GM13977 (cell line): ENCODE measurements at places on chromosomes 16 and 17.

- no peak for DNase-seq
Measured at GRCh38 chr16:89071686-89072547, 21.7 kb upstream of the ACSF3 start.

DNA sequence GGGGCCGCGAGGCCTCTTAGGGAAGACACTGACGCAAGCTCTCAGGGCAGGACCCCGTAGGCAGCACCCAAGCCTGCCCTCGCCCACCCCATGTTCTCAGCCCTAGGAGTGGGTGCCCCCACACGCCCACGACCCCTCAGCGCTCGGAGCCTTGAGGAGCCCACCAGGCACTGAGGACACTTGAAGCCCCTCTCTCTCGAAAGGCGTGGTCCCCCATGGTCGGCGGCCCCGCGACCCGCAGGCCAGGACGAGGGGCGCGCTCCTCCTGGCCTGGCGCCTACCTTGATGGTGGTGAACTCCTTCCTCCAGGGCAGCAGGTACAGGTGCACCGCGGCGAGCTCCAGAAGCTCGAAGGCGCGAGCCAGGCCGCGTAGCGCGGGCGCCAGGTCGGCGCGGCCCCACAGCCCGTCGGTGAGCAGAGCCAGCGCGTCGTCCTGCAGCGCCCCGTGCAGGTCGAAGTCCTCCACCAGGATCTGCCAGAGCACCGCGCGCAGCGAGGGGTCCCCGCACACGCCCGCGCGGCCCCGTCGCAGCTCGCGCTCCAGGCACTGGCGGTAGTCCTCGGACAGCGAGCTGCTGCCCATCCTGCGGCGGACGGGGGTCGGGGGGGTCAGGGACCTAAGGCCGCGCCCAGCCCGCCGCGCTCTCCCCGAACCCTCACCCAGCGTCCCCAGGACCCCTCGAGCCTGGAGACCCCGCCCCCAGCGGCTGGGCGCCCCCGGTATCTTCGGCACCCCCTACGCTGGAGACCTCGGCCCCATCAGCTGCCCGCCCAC lies 668 bp downstream of the SPATA2L start:
- peak; percentile 74 for DNase-seq

DNA sequence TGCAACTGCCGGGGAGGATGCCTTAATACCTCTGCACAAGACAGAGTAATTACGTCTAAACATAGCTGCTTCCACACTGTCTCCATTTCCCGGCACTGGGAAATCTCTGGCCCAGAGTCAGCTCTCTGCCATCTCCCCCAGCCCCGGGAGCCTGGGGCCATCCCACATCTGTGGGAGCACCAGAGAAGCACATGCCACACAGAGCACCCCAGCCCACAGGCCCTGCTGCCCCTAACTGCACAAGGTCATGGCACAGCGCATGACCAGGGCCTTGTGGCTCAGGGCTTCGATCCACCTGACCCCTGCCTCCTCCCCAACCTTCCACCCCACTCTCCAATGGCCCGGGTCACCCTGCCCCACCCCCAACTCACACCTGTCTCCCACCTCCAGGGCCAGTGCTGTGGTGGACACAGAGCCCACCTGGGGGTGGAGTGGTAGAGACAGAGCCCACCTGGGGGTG lies 36.6 kb upstream of the RBFOX3 start:
- DNase-seq = no peak

GRCh38 chr16:89565256-89565505 lies 4.7 kb downstream of the RPL13 start:
- DNase-seq = no peak

DNA sequence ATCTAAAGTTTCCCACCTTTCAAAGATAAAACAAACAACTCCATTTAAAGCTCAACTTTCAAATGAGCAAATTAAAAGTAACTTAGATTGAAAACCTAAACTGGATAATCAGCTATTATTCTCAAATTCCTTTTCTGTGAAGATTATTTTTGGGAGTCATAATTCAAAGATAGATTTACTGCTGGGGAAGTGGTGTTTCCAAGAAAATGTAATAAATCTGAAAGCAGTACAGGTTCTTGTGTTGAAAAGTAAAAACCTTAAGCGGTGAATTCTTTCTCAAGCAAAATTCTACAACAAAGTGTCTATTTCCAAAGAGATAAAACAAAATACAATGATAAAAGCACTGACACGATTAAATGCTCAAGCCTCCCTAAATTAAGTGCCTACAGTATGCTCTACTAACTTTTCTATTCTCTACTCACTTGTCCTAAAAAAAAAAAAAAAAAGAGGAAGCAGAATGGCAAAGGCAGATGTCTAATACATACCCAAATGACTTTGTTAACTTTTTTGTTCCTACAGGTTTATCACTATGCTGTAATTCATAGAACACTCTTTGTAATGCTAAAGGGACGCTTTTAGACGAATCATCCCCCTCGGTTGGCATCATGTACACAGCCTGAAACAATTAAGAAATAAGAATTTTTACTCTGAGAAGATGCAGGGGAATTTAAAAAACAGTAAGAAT lies 34.5 kb downstream of the LITAFD start:
- no peak for DNase-seq

- no peak for DNase-seq
Measured at GRCh38 chr16:28923231-28923587, 1.8 kb downstream of the RABEP2 start.

DNA sequence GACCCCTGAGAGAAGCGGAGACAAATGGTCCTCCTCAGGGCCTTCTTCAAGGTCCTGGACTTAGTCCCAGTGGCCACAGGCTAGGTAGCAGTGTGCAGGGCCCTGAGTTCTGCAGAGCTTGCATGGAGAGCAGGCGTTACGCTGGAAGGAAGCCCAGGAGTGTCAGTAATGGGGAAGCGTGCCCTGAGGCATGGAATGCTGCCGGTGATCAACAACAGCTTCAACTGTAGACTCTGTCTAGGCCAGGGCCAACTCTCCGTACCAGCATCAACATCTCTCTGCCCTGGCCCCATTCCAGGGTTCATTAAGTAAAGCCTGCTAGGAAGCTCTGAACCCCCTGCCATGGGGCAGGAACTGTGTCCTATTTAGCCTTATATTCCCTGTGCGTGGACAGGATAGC lies 568 bp upstream of the TNK1 start:
- DNase-seq = no peak

GRCh38 chr16:11869353-11870228 lies 18.2 kb upstream of the RSL1D1 start:
- DNase-seq = no peak

DNA sequence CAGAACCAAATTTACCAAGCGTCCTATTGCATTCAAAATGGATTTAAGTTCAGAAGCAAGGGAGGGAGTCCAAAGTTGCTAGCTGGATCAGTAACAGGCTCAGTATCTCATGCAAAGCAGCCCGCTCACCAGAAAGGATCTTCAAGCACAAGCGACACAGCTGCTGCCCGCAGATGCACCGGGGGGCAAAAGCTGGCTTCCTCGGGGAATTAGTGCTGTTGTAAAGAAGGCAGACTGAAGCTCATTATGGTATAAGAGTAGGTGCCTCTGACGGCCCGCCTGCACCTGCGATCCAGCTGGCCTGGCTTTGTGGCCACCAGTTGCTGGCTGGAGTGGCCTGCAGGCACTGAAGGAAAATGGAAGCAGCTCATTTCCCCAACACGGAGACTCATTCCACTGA lies 128.4 kb upstream of the RCVRN start:
- no peak for DNase-seq

DNA sequence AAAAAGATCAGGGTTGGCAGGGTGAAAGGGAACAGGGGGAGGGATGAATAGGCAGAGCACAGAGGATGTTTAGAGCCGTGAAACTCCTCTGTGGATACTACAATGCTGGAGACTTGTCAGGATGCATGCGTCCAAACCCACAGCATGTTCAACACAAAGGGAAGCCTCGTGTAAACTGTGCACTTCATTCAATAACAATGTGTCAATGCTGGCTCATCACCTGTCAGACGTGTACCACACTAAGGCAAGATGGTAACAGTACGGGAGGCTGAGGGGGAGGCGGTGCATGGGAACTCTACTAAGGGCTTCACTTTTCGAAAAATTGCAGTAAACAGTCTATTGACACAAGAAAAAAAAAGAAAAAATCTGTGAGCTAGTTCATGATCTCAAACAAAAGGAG lies 63.7 kb downstream of the C16orf95 start:
- no peak for DNase-seq

DNA sequence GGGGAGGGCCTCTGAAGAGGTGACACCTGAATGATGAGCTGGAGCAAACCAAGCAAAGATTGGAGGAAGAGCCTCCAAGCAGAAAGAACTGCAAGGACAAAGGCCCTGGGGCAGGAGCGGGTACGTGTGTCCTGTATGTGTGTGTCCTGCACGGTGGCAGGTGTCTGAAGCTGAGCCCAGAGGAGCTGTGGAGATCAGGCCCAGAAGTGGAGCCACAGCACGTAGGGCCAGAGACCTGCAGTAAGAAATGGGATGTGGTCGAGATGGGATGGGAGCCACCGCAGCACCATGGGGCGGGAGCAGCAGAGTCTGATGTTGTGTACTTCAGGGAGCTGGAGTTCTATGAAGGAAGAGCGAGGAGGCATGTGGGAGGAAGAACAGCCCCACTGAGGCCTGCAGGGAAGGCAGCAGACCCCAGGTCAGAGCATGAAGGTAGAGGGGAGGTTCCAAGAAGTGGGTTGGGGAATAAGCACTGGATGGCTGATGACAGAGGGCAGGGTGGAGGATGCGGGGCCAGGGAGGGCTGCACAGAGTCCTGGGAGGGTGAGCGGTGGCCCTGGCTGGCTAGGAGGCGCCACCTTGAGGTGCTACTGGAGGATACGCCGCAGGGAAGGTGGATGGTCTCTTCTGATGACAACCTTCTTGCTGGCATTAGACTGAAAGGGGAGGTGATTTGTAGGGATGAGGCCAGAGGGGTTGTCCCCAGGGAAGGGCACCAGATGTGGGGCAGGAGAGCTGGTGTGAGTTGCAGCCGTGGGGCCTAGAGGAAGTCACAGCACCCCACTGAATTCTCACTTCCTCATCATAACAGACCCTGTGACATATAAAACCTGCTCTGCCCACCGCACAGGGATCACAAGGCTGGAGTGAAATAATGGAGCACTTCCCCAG lies 10.6 kb upstream of the CETP start:
- DNase-seq = peak; percentile 66

DNA sequence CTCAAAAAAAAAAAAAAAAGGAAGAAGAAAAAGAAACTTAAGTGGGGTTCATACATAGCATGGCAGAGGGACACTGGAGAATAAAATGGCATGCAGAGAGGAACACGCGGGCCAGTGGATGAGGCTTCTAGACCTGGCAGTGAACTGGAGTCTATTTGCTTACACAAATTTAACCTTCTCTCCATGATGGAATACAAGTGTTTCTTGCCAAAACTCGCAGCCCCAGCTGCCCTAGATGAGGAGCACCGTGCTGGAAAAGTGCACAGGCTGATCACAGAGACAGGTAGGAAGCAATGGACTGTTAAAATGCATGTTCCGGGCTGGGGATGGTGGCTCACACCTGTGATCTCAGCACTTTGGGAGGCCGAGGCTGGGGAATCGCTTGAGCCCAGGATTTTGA lies 9.3 kb downstream of the SSTR2 start:
- no peak for DNase-seq

GRCh38 chr16:56316545-56316944 lies 108.8 kb downstream of the AMFR start:
- DNase-seq = no peak

- DNase-seq = no peak
Measured at GRCh38 chr16:80034469-80034826, 433.9 kb upstream of the MAF start.

- no peak for DNase-seq
Measured at GRCh38 chr17:80313160-80313829, 52.6 kb downstream of the RNF213 start.

DNA sequence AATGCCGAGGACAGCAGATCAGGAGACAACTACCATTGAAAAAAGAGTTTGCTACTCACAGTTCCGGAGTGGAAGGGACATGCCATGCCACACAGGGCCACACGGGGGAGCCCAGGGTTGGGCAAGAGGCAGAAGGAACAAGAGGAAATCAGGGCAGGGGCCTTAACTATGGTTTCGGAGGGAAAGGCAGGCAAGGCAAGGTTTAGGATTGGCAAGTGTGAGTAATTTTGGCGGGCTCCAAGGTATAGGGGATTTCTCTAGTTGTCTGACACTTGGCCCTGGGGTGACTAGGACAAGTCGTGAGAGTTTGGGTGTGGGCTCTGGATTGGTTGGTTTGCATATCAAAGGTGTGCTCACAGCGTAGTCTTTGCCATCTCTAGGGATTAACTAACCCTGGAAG lies 27.0 kb upstream of the NTN1 start:
- peak; percentile 49 for DNase-seq

- peak; percentile 86 for DNase-seq
Measured at GRCh38 chr17:44350733-44351226, 5.7 kb downstream of the GRN start.

GRCh38 chr16:67040166-67040565 lies 11.2 kb downstream of the CBFB start:
- DNase-seq = no peak

GRCh38 chr16:9497750-9498149 lies 406.3 kb downstream of the HAPSTR1 start:
- no peak for DNase-seq

- no peak for DNase-seq
Measured at GRCh38 chr17:70067134-70067533, 7.9 kb upstream of the KCNJ16 start.

- DNase-seq = no peak
Measured at GRCh38 chr17:29958947-29959657, 17.7 kb downstream of the EFCAB5 start.

- DNase-seq = no peak
Measured at GRCh38 chr17:76843703-76844484, 24.3 kb upstream of the MGAT5B start.

DNA sequence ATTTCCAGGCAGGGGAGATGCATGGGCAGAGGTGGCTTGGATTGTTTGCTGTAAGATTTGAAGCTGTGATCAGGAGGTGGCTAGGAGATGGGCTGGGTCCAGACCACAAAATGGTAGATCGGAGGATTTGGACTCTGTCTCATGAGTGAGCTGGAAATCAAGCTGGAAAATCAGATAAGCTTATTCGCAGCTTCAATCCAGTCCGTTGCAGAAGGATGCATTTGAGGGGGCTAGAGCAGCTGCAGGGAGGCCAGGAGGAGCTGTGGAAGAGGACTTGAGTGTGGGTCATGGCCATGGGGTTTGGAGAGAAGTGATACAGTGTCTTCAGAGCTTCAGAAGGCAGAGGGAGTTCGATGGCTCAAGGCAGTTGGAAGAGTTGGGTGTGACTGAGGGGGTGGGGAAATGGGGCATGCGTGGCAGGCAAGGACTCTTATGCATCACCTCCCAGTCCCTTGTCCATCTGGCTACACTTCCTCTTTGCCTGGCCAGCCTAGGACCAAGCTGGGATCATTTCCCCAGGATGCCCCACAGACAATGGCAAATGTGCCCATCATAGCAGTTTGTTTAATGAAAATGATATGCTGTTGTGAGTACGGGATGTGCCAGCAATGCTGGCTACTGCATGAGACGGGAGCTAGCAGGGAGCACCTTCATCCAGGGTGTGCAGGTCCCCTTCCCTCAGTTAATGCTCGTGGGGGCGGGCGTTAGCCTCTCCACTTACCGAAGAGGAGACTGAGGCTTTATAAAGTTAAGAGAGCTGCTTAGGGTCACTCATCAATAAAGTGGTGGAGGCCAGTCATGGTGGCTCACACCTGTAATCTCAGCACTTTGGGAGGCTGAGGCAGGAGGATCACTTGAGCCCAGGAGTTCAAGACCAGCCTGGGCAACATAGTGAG lies 20.6 kb downstream of the QPRT start:
- peak; percentile 10 for DNase-seq
